T-helper 17 cell (primary cell): ENCODE measurements at places on chromosomes 4 and X.

DNA sequence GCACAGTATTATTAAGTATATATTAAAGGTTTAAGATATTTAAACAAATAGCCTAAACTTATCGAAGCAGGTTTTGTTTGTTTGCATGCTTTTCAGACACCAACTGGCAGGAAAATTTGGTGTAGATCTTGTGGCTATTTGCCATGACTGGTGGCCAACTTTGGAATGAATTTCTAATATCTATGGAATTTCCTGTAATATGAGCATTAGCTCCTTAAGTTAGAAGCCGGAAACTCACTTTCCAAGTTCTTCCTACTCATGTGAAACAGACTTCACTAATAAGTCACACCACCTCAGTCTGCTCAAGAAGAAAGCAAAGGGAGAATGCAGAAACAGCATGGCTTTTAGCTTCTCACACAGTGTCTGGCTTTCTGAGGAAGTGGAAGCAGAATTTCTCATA lies 563.9 kb downstream of the GRXCR1 start:
- no peaks in the 10 kb centered on the region for H3K36me3 ChIP-seq
- no peak for DNase-seq
- no peak overlapping the region for H3K27ac ChIP-seq
- no peaks in the 10 kb centered on the region for H3K27me3 ChIP-seq
- no peak overlapping the region for H3K4me3 ChIP-seq

GRCh38 chr4:184648313-184649025 lies 778 bp downstream of the CASP3 start:
- peaks cover 39% of the 10 kb centered on the region for H3K4me1 ChIP-seq
- H3K27ac ChIP-seq: peak overlapping the region; percentile 98
- H3K36me3 ChIP-seq: peaks cover 7% of the 10 kb centered on the region
- DNase-seq: peak; percentile 14
- H3K4me3 ChIP-seq: peak overlapping the region; percentile 98
- no peaks in the 10 kb centered on the region for H3K27me3 ChIP-seq

DNA sequence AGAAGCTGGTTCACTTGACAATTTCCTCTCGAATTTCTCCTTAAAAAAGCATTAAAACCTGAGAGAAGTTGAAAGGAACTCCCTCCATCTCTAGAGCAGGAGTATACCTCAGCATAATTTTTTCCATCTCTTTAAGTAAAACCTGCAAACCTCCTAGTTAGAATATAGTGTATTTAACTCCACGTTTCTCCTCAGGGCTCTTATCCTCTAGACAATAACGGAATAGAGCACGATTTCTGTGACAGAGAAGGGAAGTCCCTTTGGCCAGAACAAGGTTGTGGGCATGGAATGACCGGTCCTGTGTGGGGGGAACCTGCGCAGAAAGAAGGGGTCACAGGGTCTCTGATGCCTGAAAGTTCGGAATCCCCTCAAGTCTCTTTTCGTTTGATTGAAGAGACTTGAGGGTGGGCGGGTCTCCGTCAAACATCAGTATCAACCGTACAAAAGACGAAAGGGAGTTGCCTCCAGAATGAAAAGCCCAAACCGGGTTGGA lies 697 bp downstream of the ZNF280C start:
- peak overlapping the region; percentile 75 for H3K27ac ChIP-seq
- peaks cover 3% of the 10 kb centered on the region for H3K4me1 ChIP-seq
- no peaks in the 10 kb centered on the region for H3K27me3 ChIP-seq

- H3K27ac ChIP-seq: no peak overlapping the region
- H3K4me1 ChIP-seq: no peaks in the 10 kb centered on the region
- DNase-seq: no peak
- H3K4me3 ChIP-seq: no peak overlapping the region
- no peaks in the 10 kb centered on the region for H3K36me3 ChIP-seq
- H3K27me3 ChIP-seq: no peaks in the 10 kb centered on the region
Observed at GRCh38 chrX:5490786-5491563, 737.7 kb downstream of the NLGN4X start.

GRCh38 chrX:150694738-150695410 lies 1.7 kb downstream of the MTMR1 start:
- DNase-seq: no peak
- peak overlapping the region; percentile 89 for H3K4me3 ChIP-seq
- H3K27me3 ChIP-seq: no peaks in the 10 kb centered on the region
- H3K27ac ChIP-seq: peak overlapping the region; percentile 82
- H3K36me3 ChIP-seq: peaks cover 2% of the 10 kb centered on the region

- peaks cover 30% of the 10 kb centered on the region for H3K27me3 ChIP-seq
- no peak overlapping the region for H3K27ac ChIP-seq
- DNase-seq: no peak
- no peak overlapping the region for H3K4me3 ChIP-seq
Observed at GRCh38 chr4:79743014-79743413, 330.0 kb downstream of the ANTXR2 start.

DNA sequence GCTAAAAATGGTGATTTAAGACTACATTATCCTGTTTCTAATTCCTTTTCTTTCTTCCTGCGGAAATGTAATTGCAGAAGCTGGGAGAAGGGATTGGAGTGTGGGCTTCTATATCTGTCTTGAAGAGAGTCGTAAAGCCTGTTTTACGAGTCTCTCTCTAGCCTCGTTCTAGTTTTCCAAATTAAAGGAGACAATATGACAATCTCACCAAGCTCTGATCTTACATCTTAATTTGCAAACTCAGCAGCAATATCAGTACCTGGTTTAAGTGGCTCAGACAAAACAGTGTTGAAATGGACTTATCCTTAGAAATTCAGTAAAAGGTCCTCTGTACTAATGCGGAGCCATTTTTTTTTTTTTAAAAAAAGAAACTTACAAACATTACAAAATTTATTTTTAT lies 349.5 kb upstream of the HAND2 start:
- H3K4me1 ChIP-seq: no peaks in the 10 kb centered on the region
- DNase-seq: no peak
- H3K27me3 ChIP-seq: no peaks in the 10 kb centered on the region

DNA sequence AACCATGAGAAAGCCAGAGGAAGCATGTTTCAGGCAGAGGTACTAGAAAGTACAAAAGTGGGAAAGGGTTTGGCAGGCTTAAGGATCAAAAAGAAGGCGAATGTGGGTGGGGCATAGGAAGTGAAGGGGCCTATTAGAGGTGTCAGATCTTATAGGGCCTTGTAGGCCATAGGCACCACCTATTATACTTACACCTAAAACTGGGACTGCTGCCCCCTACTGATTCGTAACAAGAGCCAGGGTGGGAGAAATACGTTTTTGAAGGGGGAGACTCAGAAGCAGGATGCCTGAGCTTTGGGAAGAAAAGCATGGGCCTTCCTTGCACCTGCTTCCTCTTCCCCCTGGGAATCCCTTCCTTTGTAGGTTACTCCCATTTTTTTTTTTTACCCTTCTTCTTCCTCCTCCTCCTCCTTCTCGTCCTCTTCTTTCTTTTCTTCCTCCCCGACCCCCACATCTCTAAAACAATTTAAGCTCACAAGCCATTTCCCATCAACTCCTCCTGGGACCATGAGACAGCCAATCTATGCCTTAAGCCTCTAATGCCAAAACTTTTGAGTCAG lies 40.7 kb upstream of the GPC3 start:
- no peaks in the 10 kb centered on the region for H3K4me1 ChIP-seq
- H3K27ac ChIP-seq: no peak overlapping the region
- H3K4me3 ChIP-seq: no peak overlapping the region
- no peak for DNase-seq

GRCh38 chrX:16785247-16786138 lies 773 bp upstream of the TXLNG start:
- no peaks in the 10 kb centered on the region for H3K36me3 ChIP-seq
- peaks cover 7% of the 10 kb centered on the region for H3K4me1 ChIP-seq
- no peaks in the 10 kb centered on the region for H3K27me3 ChIP-seq
- DNase-seq: no peak

- no peak overlapping the region for H3K4me3 ChIP-seq
- H3K4me1 ChIP-seq: peaks cover 8% of the 10 kb centered on the region
- peak overlapping the region; percentile 24 for H3K27ac ChIP-seq
- DNase-seq: no peak
Observed at GRCh38 chr4:89681219-89681618, 155.7 kb downstream of the SNCA start.

DNA sequence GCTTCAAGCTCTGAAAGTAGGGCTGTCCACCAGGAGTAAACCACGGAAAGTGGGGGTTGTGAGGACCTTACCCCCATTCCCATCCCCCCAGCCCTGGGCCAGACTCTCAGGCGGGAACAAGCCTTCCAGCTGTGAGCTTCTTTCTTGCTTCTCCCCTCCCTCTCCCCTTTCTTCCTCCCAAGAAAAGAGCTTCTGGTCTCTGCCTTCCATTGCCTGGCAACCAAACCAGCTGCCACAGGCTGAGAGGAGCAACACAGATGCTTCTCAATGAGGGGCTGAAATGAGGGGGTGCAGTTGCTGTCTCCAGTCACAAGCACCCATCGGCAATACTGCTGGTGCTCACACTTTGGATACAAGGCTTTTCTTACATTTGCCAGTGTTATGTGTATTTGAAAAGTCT lies 72.5 kb downstream of the SLC16A2 start:
- H3K36me3 ChIP-seq: no peaks in the 10 kb centered on the region
- H3K4me3 ChIP-seq: no peak overlapping the region
- no peaks in the 10 kb centered on the region for H3K27me3 ChIP-seq

DNA sequence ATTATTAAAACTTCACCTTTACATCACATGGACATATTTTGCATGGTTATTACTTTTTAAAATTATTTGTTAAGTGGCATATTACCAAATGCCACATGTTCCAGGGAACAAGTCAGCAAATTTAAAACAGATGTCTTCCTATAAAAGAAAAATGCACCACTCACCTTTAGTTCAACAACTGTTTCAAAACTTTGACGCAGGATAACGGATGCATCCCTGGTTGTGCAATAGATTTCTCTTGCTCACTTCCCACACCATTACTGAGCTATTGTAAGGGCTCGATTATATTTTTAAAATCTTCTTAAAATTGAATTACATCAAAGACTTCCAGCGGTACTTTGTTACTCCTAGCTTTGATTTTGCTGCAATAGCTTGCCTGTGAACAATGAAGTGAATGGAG lies 93.0 kb upstream of the ARHGAP24 start:
- no peaks in the 10 kb centered on the region for H3K36me3 ChIP-seq
- DNase-seq: no peak
- H3K4me3 ChIP-seq: no peak overlapping the region
- H3K27ac ChIP-seq: no peak overlapping the region

DNA sequence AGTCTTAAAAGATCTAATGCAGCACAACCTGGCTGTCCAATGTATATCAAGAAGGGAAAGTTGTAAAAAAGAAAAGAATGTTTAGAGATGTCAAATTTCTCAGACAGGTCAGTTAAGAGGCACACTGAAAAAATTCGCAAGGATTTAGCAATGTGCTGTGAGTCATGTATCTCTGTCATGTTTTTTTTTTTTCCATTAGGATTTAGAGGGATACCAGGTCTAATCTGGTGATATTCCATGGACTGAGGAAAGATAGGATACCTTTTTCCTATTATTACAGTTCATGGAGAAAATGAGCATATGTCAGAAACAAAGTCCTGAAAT lies 815.4 kb upstream of the PCDH10 start:
- no peaks in the 10 kb centered on the region for H3K27me3 ChIP-seq
- no peaks in the 10 kb centered on the region for H3K4me1 ChIP-seq
- H3K4me3 ChIP-seq: no peak overlapping the region

DNA sequence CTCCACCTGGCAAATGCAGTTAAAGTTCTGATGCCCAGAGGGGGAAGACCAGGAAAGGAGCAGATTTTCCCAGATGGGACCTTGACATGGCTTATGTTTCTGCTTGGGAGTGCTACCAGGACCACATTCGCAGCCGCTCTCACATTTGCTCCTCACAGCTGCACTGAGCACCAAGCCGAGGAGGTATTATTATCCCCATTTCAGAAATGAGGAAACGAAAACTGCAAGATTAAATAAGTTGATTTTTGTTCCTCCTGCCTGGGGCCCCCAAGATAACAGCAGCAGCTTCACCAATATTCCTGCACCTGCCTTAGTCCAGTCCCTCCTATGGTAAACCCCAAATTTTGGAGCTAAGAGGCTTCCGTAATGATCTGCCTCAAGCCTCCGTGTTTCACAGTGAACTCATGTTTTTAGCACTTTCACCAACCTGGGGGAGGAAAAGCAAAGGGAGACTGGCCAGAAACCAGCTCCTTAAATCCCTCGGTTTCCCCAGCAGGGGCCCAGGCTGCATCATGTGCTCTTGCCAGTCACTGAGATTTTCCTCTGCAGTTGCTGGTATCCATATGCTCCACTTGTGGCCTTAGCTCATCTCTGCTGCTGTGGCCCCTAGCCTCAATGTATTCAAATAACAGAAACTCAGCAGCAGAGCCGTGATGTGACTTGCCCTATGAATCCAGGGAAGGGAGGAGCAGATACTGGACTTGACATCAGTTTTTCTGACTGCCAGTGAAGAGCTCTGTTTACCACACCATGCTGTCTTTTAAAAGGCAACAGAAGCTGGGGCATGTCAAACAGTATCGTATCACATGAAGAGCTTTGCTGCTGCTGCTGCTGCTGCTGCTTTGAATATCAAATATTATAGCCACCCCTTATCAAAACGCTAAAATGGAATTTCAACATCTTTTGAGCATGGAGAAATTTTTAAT lies 95.5 kb upstream of the KLHL13 start:
- no peaks in the 10 kb centered on the region for H3K4me1 ChIP-seq
- H3K4me3 ChIP-seq: no peak overlapping the region
- H3K36me3 ChIP-seq: no peaks in the 10 kb centered on the region
- no peak overlapping the region for H3K27ac ChIP-seq
- DNase-seq: no peak

- peaks cover 5% of the 10 kb centered on the region for H3K4me1 ChIP-seq
- no peaks in the 10 kb centered on the region for H3K36me3 ChIP-seq
- H3K27ac ChIP-seq: no peak overlapping the region
- DNase-seq: no peak
- peak overlapping the region; percentile 31 for H3K4me3 ChIP-seq
Observed at GRCh38 chr4:127622921-127623796, 9.6 kb upstream of the INTU start.

DNA sequence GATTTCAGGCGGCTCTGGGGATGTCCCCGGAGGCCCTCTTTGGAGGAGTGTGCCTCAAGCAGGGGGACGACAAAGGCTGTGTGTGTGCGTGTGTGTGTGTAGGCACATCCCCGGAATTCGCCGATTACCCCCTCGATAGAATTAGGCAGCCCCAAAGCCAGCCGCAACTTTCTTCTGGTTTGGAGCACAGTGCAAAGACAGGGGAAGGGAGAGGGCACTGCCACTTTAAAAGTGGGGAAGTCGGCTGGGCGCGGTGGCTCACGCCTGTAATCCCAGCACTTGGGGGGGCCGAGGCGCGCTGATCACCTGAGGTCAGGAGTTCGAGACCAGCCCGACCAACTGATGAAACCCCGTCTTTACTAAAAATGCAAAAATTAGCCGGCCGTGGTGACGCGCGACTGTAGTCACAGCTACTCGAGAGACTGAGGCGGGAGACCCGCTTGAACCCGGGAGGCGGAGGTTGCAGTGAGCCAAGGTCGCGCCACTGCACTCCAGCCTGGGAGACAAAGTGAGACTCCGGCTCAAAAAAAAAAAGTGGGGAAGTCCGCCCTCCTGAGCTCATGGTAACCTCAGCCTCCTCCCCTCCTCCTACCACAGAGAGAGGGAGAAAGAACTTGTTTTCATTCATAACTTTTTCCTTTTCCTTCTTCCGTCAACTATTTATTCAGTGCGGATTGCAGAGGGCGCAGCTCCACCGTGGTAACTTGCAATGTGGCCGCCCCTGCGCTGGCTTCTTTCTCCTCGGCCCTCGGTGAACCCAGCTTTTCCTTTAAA lies 2.4 kb downstream of the SPRY1 start:
- H3K27me3 ChIP-seq: peaks cover 10% of the 10 kb centered on the region
- peak; percentile 35 for DNase-seq
- peak overlapping the region; percentile 93 for H3K4me3 ChIP-seq

- no peaks in the 10 kb centered on the region for H3K4me1 ChIP-seq
- no peak overlapping the region for H3K27ac ChIP-seq
- no peaks in the 10 kb centered on the region for H3K36me3 ChIP-seq
- H3K4me3 ChIP-seq: no peak overlapping the region
- no peak for DNase-seq
Observed at GRCh38 chrX:1719270-1719669, 104.4 kb downstream of the ASMT start.
